Spleen (tissue), 13 donors: ENCODE measurements at places on chromosomes 16 and 17. TPM values are rescaled to one million over a fixed set of nuclear protein-coding genes. Genes with fewer than 3 reads are reported as not detected.

DNA sequence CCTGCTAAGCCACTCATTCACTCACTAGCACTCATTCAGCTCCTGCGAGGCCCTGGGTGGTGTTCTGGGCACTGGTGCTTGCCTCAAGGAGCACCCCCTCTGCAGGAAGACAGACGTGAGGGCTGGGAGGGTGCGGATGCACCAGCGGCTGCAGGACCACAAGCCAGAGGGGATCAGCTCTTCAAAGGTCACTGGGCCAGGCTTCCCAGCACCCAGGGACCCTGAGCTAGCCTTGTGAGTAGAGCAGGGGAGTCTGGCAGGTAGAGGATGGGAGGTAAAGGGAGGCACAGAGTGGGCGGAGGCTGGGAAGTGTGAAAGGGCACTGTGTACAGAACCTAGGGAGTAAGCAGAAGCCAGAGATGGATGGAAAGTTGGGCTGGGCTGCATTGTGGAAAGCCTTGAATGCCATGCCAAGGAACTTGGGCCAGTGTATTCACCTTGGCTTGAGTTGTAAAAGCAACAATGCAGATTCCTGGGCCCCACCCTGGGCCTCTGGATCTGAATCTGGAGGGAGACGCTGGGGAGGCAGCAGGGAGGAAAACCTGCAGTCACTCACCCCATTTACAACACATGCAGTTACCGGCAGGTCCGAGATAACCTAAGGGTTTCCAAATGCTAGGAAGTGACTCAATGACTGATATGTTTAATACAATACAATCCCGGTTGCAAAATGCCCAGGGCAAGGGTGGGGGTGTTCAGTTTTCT lies 1.7 kb downstream of the IL4R start:
- peak; percentile 89 for DNase-seq

DNA sequence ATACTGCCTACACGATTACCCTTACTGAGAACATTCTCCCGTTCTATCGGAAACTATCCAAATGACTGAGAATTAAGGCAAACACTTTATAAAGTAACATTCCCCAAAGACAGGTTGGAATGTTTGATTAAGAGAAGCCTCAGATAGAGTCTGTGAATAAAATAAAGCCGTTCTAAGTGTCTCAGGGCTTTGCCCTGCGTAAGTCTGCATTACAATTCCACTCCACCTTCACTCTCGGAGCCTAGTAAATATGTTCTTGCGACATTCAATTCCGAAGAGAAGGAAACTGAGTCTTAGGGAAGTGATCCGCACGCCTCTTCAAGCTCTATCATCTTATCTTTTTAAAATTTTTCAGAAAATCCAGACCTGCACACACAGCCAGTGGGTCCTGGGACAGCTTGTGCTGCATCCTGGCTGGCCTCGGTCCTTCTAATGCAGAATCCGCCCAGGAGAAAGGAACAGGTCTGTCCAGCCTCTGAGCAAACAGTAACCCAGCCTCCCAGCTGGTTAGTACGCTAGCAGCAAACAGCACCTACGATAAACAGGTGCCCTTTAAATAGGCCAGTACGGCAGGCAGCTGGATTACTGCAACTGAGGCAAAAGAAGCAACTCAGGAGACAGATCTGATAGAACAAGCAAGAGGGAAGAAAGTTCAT lies 254.1 kb upstream of the IRX3 start:
- DNase-seq, result no peak

- DNase-seq, result no peak
Observed at GRCh38 chr17:977166-977565, 2.4 kb downstream of the NXN start.

DNA sequence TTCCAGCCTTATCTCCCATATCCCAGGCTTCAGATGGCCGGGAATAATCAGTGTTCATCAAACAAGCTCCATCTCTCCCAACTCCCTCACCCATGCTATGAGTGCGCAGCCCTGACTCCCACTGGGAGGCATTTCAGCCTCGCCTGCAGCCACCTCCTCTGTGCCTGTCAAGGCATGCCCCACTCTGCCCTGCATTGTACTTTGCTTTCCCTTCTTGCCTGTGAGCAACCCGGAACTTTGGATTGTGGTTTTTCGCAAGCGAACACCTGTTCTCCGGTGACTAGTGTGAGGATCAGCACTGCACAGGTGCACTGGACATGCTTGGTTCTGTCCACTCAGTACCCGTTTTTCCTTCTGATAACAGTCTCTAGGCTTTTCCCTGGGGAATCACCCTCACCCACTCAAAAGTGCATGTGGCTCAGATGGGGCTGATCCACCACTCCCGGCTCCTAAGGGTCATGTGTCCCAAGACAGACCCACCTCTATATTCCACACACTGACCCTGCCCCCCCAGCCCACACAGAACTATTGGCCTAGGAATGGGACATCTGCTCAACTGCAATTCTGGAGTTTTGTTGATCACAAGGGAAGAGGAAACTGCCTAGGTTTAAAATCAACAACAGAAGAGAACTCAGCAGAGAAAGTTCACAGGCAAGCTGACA lies 9.1 kb downstream of the CHST6 start:
- no peak for DNase-seq

The ZNF423 gene
- 0.36 TPM for polyA plus RNA-seq

DNA sequence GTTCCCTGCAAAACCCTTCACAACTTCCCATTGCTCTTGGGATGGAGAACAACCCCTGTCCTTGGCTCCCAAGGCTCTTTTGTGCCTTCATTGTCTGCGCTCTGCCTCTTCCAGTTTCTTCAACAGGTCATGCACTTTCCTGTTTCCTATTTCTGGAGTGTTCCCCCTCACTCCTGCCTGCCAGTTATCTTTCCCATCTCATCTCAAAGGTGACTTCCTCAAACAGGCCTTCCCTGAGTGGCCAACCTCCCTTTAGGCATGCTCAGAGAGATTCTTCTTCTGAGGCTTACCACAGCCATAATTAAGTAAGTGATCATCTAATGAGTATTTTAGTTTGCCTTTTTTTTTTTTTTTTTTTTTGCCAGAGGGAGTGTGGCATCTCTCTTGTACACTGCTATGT lies 2.9 kb upstream of the CYLD start:
- no peak for DNase-seq

DNA sequence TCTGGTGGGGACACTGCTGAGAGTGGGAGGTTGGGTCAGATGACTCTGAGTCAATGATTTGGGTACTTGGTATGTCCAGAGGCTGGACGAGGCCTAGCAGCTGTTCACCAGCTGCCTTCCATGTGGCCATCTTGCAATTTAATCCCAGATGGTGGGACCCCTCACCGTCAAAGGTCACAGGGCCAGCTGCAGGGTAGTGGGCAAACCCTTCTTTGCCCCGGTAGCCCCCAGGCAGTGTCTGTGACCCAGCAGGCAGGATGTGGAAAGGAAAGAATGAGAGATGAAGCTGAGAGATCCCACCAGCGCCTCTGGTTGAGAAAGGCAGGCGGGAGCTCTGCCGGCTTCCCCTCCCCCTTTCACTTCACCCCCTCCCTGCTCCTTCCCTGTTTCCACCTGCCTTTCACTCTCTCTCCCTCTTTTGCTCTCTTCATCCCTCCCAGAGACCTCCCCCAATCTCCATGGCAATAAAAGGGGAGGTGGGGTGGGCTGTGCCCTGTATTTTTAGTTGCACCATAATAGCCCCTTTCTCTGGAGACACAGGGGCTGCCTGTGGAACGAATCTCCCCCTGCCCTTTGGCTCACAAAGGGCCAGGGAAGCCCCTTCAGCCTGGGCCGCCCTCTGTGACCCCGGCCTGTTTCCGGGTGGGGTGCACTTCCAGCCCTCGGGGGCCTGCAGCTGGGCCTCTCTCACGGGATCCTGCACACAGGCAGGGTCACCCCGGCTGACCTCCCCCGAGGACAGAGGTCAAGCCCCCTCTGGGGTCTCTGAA lies 20.2 kb downstream of the CDK5RAP3 start:
- DNase-seq, result peak; percentile 13

GRCh38 chr17:2883544-2884213 lies 87.4 kb downstream of the RAP1GAP2 start:
- DNase-seq, result no peak
